Pancreas (tissue), 10 donors: ENCODE measurements at places on chromosomes 3 and 15. TPM values are rescaled to one million over a fixed set of nuclear protein-coding genes. Genes with fewer than 3 reads are reported as not detected.

Gene SPG11
- 61.1 TPM for total RNA-seq

GRCh38 chr3:12662593-12663400, 1.1 kb downstream of the RAF1 start:
- DNase-seq = peak; percentile 21

GRCh38 chr3:176439729-176440128, 757.6 kb downstream of the TBL1XR1 start:
- no peak for DNase-seq

Gene PLA2G4B
- 8.5 TPM for total RNA-seq

DNA sequence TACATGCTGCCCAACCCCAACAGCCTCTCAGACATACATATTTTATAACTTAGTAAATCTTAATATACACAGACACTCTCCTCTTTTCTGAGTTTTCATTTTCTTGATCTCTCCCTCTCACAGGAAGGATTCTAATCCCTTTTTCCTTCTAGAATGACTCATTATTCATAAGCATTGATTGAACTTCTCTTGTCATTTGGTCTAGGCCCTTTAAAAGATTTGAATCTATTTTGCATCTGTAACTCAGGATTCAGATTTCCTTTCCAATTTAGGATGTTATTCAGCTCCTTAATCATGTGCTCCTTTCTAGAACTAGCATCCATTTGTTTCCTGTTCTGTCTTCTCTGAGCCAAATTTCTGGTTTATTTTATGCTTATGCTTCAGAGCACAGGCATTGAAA, 624.5 kb upstream of the SGO1 start:
- no peak for DNase-seq

GRCh38 chr15:85771781-85772445, 22.8 kb downstream of the KLHL25 start:
- DNase-seq = no peak

Gene CLDN1
- 20.6 TPM for total RNA-seq

GRCh38 chr3:43687499-43687811, 3.3 kb upstream of the ABHD5 start:
- DNase-seq = no peak

DNA sequence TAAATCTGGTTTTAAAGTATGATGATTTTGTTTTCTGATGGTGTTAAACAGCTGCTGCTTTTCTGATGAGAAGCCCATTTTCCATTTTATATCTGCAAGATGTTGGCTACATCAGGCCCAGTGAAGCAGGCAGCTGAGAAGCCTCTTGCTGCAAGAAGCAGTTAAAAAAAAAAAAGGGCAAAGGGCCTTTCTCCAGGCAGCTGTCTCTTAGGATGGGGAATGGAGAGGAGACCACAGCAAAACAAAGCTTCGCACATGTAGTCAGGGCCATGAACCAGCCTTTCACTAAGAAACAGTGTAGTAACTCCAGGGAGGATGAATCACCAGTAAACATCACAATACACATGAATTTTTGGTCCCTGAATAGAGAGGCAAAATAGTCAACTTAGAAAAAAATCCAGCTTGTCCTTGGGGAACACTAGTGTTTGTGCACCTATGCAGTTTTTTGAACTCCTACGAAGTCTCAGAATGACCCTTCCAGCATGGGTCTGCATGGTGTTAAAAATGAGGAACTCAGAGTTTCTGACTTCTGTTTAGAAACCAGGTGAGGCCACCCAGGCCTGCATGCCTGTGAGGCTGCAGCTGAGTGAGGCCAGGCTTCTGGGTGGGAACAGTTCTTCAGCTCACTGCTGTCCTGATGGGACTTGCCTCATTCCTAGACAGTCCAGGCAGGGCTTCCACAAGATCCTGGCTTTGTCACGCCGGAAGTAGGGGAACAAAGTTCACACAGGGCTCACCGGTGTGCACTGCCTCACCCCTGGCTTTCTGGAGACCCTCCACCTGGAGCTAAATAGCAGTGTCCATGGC, 518.7 kb downstream of the MCTP2 start:
- DNase-seq = no peak

Gene ALG1L2
- total RNA-seq = not detected

DNA sequence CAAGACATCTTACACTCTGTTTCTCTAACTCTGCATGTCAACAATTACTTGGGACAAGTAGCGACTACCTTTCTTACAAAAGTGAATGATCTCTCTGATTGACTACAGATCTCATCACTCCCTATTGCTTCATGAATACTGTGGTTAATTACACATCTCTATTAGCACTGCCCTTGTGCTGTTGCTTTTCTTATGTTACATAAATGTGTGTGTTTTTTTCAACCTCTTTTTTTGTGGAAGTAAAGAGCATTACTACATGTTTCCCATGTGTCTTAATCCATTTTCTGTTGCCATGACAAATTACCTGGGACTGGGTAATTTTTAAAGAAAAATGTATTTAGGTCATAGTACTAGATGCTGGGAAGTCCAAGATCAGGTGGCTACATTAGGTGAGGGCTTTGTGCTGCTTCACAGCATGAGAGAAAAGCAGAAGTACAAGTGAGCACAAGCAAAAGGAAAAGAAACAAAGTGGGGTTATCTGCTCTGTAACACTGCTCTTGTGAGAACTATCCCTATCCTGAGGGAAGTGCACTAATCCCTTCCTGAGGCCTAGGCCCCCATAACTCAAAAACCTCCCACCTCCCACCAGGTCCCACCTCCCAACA, 298.2 kb upstream of the SATB1 start:
- no peak for DNase-seq

- DNase-seq = no peak
Measured at GRCh38 chr3:13517253-13517977, 31.5 kb upstream of the FBLN2 start.

- DNase-seq = no peak
Measured at GRCh38 chr3:142963234-142963515, 299 bp downstream of the PAQR9 start.

GRCh38 chr3:37502621-37503020, 328.2 kb upstream of the LRRFIP2 start:
- no peak for DNase-seq

- no peak for DNase-seq
Measured at GRCh38 chr3:60854791-60855190, 396.5 kb downstream of the FHIT start.

DNA sequence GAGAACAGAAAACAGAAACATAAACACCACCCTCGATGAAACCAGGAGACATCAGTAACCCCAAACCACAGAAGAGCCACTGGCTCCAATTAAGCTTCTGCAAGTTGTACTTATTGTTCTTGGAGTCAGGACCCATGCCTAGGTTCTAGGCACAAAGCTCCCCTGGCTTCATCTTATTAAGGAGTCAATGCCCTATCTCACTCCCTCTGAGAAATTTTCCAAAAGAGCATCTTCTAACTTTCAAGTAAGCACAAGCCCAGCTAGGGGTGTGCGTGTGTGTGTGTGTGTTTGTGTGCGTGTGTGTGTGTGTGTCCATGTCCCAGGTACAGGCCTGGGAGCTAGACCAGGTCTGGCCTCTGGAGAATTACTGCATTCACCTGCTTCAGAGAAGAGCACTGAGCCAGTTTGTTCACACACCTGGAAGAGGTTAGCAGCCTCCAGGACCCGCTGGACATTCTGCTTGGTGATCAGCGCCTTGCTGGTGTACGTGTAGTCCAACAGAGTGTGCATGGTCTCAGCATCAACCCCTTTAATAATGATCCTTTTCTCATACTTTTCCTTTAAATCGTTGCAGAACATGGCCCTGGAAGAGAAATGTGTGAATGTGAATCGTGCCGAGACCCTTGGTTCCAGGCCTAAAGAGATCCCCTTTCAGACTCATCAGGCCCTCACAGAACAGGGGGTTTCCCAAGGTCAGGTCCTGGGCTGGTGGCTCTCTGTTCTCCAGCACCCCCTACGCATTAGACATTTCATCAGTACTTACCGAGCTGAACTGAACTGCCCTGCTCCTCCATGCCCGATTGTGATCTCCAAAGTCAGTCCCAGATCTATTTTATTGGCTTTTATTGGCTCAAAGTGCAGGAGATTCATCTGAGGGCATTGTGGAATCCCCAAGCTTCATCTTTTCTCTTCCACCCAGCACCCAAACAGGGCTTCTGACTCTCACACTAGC, 27.8 kb downstream of the KLHL6 start:
- no peak for DNase-seq

GRCh38 chr15:81302701-81303109, 21.2 kb downstream of the STARD5 start:
- no peak for DNase-seq

Gene BNC1
- total RNA-seq = not detected

Gene SKOR1
- total RNA-seq = 0.46 TPM

- DNase-seq = no peak
Measured at GRCh38 chr15:25931851-25932250, 68.7 kb upstream of the ATP10A start.

- DNase-seq = peak; percentile 34
Measured at GRCh38 chr15:74904190-74904805, 2.4 kb downstream of the FAM219B start.

Gene SPTSSB
- 6.6 TPM for total RNA-seq

Gene SLC51A
- total RNA-seq = 0.37 TPM

DNA sequence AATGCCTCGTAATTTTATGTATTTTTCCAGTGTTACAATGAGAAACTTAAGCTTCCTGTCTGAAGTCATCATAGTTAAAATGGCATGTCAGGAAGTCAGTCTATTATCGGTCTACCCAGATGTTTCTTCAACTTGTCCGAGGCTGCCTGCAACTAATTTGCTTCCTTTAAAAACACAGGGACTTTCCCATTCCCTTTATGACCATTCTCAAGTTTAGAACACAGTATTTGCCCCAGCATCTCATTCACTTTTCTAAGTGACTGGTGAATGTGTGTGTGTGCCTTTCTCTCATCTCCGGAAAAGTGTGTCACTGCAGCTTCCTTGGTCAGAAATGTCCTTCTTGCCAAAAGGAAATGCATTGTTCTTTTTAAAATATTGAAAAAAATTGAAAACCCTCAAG, 466.6 kb downstream of the RAP2B start:
- no peak for DNase-seq

GRCh38 chr3:107837895-107838612, 252.8 kb downstream of the CD47 start:
- no peak for DNase-seq

DNA sequence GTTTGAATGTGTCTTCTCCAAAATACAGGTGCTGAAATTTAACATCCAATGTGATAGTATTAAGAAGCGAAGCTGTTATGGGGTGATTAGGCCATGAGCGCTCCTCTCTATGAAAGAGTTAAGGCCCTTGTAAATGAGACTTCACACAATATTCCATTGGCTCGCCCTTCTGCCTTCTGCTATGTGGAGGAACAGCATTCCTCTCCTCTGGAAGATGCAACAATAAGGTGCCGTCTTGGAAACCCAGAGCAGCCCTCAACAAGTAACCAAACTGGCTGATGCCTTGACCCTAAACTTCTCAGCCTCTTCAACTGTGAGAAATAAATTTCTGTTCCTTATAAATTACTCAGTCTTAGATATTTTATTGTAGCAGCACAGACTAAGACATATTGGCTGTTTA, 874.6 kb downstream of the ROBO1 start:
- no peak for DNase-seq

Gene FGF12
- total RNA-seq = 8.6 TPM

Gene ZNF502
- total RNA-seq = 2.7 TPM

DNA sequence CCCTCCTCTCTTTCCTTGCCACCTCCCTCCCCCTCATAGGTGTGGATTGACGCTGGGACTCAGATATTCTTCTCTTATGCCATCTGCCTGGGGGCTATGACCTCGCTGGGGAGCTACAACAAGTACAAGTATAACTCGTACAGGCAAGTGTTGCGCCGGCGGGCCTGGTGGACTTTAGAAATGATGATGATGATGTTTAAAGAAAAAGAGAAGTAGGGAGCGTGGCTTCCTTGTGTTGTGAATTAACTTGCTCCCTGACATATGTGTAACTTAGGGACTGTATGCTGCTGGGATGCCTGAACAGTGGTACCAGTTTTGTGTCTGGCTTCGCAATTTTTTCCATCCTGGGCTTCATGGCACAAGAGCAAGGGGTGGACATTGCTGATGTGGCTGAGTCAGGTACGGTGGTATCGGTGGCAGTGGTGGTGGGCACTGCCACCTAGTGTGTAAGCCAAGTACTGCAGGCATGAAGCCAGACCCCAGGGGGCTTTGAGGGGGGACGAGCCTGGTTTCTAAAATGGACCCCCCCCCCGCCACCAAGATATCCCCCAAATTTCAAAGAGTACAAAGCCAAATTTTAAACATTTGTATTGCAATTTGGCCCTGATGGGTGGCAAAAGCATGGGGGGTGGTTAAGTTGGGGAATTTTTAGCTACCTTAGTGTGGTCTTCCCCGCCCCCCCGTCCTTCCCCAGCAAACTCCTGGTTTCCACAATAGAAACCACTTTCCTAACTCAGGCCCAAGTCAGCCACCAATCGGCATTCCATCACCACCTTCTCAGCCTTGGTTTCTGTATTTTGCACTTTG, 65.6 kb downstream of the SLC6A6 start:
- DNase-seq = no peak

DNA sequence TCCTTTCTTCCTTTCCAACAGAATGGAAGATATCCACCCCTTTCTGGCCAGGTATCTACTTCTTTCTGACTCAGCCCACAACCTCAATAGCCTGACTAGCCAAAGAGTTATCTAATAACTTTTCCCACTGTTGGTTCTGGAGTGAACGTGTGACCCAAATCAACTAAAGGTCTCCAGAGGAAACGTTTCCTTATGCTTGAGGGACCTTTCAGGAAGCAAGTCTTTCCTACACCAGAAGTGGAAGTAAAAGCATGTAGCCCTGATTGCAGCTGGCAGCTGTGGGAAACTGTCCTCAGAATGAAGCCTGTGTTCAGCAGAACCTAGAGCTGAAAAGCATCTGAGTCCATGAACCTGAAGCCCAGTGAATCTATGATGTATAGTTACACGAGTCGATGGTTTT, 34.7 kb upstream of the PHLDB2 start:
- DNase-seq = no peak

GRCh38 chr3:157088601-157089454, 71.1 kb downstream of the CCNL1 start:
- peak; percentile 98 for DNase-seq

GRCh38 chr3:18208856-18209255, 216.3 kb downstream of the SATB1 start:
- no peak for DNase-seq

Gene SRP14
- total RNA-seq = 43.2 TPM

DNA sequence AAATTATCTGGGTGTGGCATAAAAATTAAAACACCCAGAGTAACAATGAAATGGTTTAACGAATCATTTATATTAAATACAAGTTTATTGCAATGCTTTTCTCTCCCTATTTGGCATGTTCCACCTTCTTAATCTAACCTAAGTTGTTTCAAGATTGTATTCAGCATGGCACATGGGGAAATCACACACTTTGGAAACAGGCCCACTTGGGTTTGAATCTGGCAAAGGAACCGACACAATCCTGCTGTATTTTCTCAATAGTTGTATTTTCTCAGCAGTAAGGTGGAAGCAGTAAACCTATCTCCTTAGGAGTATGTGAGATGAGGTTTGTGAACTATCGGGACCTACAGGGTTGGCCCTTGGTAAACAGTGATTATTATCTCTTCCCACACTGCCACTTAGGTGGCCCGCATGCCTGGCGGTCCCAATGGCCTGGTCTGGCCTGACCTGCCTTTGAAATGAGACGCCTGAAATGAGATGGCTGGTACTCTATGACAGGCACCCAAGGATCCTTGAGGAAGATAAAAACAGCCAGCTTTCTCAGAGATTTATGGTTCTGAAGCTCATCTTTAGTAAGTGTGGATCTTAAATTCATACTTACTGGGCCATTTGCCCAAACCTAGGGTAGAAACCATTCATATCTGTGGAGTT, 45.3 kb upstream of the VILL start:
- no peak for DNase-seq

- DNase-seq = no peak
Measured at GRCh38 chr15:40942337-40942854, 10.9 kb upstream of the CHAC1 start.
